ENCODE measurements at places on chromosomes 5 and 9.
A peak's percentile ranks its signal among the peaks of the same experiment; 100 is the strongest.

DNA sequence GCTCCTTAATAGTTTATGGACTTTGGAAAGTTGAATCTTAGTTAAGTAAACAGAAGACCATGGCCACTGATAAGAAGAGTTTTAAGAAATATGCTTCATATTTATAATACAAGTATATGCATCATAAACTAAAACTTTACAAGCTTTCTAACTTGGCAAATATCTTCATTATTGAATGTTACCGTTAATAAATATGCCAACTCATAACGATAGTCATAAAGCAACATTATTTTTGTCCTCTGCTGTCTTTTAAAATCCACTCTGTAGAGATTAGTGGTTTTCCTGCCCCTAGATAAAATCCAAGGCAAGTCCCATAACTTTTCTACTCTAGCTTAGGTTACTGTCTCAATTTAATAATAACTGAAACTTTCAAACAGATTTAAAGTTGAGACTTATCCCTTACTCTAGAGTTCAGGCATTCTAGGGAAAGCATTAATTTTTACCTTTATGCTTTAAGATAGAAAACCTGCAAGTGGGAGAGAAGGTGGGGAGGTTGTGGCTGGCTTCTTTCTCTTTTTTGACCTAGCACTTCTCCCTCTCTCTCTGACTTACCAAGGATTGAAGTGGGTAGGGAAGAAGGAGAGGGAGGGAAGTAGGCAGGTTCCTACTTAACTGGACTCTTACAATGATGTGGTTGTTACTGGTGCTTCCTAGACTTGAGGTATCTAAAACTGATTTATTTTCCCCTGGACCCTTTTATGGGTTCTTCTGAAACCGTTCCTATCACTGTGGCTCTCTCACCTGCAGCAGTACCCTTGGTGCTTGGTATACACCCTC, 29.6 kb downstream of the RNF145 start:
- DNase-seq, result no peak

GRCh38 chr9:76223749-76224340, 170.4 kb downstream of the RFK start:
- no peak for DNase-seq

GRCh38 chr5:93993161-93993560, 251.8 kb upstream of the POU5F2 start:
- DNase-seq, result no peak

- DNase-seq, result no peak
Observed at GRCh38 chr9:7392148-7392547, 407.4 kb downstream of the DMAC1 start.

- no peak for DNase-seq
Observed at GRCh38 chr5:175814691-175815090, 56.7 kb upstream of the CPLX2 start.

- no peak for DNase-seq
Observed at GRCh38 chr9:82135106-82135505, 146.5 kb downstream of the SPATA31D1 start.

- DNase-seq, result no peak
Observed at GRCh38 chr5:106699198-106699597, 971.5 kb downstream of the EFNA5 start.

GRCh38 chr5:172820046-172820767, 13.8 kb upstream of the ERGIC1 start:
- DNase-seq, result peak; percentile 40

- no peak for DNase-seq
Observed at GRCh38 chr5:104171958-104172690, 609.5 kb upstream of the NUDT12 start.

- DNase-seq, result no peak
Observed at GRCh38 chr5:154159343-154159742, 31.2 kb upstream of the GALNT10 start.

- no peak for DNase-seq
Observed at GRCh38 chr5:389197-389821, 53.7 kb upstream of the EXOC3 start.

- no peak for DNase-seq
Observed at GRCh38 chr5:947626-948471, 55.2 kb downstream of the TRIP13 start.

- DNase-seq, result no peak
Observed at GRCh38 chr9:4020038-4020754, 279.7 kb downstream of the GLIS3 start.

DNA sequence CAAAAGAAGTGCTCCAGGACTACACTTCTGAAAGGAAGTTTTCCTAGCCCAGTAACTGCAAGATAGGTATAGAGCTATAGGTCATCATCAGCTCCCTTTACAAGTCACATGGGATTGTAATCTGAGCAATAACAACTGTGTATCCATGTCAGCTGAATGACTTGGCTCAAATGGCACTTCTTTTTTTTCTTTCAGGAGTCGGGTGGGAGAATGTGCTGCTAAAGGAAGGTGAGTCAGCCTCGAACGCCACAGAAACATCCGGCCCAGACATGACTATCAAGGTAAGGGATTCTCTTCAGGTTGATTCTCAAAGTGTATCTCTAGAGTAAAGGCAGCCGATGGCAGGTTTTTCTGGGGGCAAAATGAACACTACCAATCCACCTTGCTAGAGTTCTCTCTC, 192.2 kb downstream of the C9orf152 start:
- no peak for DNase-seq

DNA sequence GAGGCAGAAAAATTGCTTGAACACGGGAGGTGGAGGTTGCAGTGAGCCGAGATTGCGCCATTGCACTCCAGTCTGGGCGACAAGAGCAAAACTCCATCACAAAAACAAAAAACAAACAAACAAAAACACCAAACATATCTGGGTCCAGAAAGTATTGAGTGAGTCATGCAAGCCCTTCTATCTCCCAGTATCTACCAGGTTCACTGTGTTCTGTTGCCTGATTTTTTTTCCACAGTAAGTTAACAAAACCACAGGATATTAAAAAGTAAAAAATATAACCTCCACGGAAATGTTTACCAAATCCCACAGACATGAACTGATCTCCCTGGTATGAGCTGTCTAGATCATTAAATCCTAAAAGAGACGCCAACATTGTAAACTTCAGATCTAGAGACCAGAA, 94.4 kb downstream of the ANKH start:
- DNase-seq, result no peak

DNA sequence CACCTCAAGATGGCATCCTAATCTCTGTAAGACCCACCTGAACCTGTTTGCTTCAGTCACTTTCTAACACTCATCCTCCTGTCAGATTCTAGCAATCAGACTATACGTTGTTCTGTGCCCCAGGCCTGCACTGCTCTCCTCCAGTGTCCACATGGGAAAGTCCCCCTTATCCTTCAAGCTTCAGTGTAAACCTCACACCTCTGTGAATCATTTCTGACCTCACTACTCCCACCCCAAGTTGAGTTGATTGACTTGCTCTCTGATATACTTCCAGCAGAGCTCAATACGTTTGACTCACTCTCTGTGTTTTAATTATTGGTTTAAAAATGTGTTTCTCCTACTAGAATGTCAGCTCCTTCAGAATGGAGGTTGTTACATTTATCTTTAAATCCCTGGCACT, 240.2 kb downstream of the FBXL17 start:
- no peak for DNase-seq

- DNase-seq, result no peak
Observed at GRCh38 chr9:106284296-106284695, 578.7 kb upstream of the ZNF462 start.

DNA sequence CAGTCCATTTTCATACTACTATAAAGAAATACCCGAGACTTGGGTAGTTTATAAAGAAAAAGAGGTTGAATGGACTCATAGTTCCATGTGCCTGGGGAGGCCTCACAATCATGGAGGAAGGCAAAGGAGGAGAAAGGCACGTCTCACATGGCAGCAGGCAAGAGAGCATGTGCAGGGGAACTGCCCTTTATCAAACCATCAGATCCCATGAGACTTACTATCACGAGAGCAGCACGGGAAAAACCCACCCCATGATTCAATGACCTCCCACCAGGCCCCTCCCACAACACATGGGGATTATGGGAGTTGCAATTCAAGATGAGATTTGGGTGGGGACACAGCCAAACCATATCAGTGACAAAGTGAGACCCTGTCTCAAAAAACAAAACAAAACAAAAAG, 19.9 kb downstream of the TRAF2 start:
- no peak for DNase-seq

DNA sequence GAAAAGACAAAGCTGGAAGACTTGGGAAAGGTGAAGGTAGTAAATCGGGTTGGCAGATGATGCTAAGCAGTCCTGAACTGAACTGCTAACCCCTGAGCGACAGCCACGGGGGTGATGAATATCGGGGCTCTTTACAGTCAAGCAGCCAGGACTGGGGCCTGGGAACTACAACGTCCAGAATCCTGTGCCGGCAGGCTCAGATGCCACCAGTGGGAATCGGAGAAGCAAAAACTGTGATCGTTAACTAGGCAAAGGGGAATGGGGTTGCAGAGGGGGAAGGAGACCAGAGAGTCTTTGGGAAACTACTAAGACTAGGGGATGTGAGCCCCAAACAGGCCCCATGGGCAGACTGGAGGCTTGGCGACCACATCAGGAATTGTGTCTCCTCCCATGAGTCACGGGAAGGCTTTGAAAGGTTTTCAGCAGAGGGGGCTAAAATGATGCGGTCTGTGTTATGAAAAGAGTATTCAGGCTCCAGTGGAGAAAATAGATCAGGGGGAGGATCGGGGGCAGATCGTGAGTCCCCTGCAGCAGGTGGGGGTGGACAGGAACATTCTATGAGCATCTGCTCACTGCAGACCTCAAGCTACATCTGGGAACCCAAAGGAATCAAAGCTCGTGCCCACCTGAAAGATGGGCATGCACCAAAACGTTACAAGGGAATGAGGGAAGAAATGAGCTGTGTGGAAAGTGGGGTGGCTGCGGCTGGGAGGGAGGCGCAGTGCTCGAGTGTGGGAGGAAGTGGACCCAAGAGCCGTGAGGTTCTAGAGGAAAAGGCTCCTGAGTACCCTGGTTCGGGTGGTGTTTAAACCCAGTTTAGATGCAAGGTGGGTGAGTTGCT, 53.8 kb downstream of the HRH2 start:
- DNase-seq, result no peak

- no peak for DNase-seq
Observed at GRCh38 chr9:105921057-105921726, 226.9 kb downstream of the TMEM38B start.

GRCh38 chr9:107286057-107286456, 3.0 kb downstream of the RAD23B start:
- DNase-seq, result no peak

GRCh38 chr9:125845271-125845808, 98.2 kb downstream of the PBX3 start:
- no peak for DNase-seq

DNA sequence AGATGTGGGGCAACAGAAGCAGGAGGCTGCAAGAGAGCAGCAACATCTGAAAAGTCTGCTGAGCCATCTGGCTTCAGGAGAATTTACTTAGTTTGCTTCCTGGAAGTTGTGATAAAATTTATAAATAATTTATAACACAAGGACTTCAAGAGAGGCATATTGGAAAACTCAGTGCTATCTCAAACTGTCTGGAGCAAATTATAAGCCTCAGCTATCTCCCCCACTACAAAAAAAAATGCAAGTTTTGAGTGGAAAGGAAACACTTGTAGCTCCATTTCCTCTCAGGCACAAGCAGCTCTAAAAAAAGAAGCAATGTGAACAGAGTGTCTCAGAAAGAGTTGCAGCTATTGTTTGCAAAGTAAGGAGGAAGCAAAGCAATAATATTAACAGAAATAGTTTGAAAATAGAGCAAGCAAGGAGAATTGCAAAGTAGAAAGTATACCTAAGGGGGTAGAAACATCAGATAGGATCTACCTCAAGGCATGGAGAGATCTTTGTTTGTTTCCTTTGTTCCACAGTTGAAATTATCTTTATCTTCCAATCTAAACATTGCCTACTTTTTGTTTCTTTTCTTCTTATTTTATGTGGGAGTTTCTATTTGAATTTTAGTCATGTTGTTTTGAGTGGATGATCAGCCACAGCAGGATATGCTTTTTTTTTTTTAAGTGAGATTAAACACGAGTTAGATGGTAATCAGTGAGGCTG, 55.9 kb upstream of the IL6ST start:
- DNase-seq, result no peak

DNA sequence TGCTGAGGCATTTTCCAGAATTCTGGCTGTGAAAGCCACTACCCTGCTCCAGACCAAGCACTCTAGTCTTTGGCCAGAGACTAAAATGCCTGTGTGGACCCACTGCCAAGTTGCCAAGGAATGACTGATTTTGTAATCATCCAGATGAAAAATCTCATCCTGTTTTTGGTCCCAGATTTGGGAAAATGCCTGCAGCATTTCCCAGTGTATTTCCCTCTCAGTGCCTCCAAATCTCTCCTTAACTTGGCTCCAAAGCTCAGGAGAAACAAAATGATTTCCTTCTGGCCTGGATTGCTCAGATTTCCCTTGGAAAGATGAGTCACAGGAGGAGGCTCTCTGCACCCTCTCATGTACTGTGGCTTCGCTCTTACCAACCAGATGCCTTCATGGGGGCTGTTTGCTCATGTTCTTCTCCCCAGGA, 335.2 kb upstream of the TARS1 start:
- DNase-seq, result no peak

- no peak for DNase-seq
Observed at GRCh38 chr5:167642181-167642580, 649.3 kb upstream of the WWC1 start.

DNA sequence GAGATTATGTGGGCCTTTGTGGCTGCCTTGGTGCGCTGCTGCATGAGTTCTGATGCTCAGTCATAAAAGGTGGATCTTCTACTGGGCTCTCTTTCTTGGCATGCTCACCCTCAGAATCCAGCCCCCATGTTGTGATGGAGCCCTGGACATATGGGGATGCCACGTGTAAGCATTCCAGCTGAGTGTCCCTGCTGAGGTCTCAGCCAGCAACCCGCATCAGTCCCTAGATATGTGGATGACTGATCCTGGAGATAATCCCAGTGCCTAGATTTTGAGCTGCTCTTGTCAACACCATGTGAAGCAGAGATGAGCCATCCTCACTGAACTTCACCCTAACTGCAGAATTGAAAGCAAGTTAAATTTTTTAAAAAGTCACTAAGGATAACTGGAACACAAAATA, 390.1 kb downstream of the DMRT2 start:
- DNase-seq, result no peak

DNA sequence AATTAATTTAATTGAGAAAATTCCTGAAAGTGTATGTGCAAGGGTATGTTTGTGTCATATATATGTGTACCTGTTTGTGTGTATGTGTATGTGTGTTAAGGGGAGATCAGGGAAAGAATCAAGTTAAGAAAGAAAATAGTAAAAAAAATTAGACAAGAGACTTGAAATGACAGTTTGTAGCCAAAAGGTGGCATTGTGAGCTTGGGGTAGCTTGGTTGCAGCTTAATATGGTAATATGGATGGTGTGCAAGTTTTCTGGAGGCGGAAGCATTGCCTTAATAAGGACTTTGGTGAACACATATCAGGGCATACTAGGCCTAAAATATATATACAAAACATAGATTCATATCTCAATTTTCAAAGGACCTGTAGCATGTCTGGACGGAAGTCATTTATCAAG, 129.9 kb downstream of the INSYN2B start:
- no peak for DNase-seq

DNA sequence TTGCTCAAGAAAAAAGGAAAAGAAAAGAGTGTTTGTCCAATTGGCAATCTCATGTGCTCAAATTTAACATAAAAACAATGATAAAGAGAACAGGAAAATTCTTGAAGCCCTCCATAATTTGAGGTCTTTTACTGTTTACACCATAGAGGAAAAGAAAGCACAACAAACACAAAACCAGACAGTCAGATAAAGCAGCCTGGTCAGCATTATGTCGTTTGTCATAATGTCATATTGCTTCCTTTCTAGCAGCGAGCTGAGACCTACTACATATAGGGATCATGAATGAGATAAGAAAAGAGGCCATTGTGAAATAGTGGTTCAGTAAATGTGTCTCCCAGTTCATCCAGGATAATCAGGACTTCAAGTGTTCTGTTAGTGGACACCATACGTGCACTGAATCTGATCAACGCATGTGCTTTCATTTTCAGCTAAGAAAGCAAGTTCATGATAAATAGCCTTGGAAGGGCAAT, 64.7 kb upstream of the SELENOP start:
- DNase-seq, result no peak
